ENCODE measurements at places on chromosomes 1 and 21.

DNA sequence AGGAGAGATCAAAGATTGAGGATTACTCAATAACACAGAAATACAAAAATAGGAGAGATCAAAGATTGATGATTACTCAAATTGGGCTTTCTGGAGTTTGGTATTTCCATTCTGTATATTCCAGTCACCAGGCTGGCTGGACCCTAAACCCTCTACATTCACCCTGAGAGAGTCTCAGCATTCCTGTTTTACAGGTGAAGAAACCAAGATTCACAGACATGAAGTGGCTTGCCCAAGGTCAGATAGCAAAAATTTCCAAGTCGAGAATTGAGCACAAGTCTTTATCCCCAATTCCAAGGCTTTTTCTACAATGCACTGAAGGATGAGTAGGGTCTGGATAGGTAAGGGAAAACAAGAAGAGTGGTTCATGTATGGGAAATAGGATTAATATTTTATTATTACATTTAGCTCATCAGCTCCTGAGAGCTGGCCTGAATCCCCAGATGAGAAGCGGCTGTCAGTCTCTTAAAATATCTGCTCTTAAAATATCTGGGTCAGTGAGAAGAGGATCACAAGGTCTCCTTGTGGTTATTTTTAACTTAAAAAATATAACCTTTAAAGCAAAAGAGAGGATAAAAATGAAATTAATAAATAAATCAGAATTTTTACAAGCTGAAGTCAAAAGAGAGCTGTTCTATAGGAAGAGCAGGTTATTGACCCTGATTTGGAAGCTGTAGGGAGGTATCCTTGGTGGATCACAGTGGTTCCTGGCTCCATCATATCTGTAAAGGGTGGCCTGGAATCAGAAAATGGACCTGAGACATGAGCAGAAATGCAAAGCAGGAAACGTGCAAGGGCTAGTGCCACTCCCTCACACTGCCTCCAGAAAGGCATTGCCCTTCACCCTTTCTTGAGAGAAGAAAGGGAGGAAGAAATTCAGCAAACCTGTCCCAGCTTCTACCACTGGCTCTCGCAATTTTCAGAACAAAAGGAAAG lies 29.1 kb upstream of the SEC16B start:
- no peak for DNase-seq

GRCh38 chr1:26630634-26631033 lies 65.2 kb upstream of the ARID1A start:
- peak; percentile 8 for DNase-seq

DNA sequence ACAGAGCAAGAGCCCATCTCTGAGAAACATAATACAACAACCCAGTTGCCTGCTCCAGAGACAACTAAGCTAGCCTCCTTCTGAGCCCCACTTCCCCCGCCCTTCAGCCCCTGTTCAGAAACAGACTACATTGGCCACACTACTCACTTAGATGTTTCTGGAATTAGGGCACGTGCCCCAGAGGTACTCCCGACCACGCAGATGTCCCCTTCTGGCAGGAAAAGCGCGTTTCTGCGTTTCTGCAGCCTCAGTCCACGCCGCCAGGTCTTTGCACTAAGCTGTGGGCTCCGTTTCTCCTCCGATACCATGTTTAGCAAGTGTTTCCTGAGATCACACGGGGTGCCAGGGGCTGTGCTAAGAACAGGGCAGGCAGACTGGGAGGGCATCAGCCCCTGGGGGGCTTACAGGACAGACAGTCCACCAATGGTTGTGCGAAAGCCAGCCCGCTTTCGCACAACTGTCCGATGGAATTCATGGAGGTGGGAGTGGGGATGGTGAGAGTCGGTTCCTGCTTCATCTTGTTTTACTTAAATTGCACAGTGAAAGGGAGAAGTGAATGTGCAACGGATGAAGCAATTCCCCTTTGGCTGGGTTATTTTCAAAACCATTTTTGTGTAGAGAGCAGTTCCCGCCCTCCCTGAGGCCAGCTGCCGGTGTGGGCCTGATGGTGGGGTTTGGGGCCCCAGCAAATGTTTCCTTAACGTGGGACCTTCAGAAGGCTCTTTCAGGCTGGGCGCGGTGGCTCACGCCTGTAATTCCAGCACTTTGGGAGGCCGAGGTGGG lies 2.7 kb downstream of the PIK3CD start:
- DNase-seq: no peak

- DNase-seq: peak; percentile 64
Measured at GRCh38 chr1:46173361-46173856, 1.5 kb upstream of the TSPAN1 start.

DNA sequence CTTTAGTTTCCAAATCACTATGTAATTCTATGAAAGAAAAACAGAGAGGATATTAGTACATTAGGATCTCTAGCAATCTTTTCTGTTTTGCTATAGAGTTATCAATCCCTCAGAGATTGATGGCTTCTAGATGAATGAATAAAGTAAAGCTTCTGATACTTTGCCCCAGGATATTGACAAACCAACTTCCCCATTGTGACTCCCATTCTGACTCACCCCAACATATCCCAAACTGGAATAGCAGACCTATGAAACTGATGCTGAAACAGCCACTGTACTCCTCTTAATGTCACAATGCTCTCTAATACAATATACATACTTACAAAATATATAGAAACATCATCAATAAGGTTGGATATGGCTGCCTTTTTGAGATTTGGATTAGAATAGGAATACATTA lies 442.1 kb upstream of the NR5A2 start:
- no peak for DNase-seq

GRCh38 chr1:59506952-59507351 lies 210.1 kb downstream of the FGGY start:
- DNase-seq: no peak

DNA sequence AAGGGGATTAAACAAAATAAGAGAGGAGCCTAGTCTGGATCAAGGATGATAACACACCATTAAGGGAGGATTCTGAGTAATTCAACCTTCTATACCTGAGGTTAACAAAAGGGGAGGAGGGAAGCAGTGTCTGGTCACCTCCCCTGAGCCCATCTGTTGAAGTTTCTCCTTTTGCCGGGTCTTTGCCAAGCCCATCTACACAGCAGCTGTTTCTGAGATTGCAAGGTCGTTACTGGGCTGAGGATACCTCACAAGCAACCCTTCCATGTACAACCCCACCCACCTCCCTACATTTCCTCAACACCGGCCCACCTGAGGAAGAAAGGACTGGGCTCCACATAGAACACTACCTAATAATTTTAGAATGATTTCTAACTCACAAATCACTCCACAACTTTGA lies 26.3 kb downstream of the LRRC52 start:
- no peak for DNase-seq

GRCh38 chr1:91018006-91018405 lies 3.8 kb downstream of the ZNF644 start:
- DNase-seq: no peak

Data from H7 (cell line).